ENCODE measurements at places on chromosomes 2 and 18.
A peak's percentile ranks its signal among the peaks of the same experiment; 100 is the strongest.

GRCh38 chr2:172893671-172894070 lies 158.0 kb downstream of the RAPGEF4 start:
- no peak for DNase-seq

GRCh38 chr2:42091671-42092070 lies 43.9 kb downstream of the PKDCC start:
- DNase-seq: no peak

GRCh38 chr18:76450452-76451395 lies 44.3 kb downstream of the ZNF516 start:
- DNase-seq: no peak

DNA sequence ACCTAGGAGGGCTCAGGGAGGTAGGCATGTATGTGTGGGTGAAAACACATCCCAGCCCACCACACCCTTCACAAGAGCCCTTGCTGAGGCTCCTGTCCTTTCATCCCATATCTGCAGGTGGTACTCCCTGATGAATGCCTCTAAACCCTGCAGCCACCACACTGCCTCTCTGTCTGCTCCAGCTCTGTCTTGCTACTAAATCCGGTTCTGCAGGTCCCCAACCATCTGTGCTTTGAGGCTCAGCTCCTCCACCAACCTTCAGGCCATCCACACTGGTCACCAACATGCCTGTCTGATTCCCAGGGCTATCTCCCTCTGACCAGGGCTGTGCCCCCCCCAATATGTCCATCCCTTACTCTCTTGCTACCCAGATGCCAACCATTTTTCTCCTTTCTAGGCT lies 92.7 kb downstream of the BIN1 start:
- no peak for DNase-seq

GRCh38 chr18:51802569-51803428 lies 537.2 kb upstream of the DCC start:
- DNase-seq: no peak

DNA sequence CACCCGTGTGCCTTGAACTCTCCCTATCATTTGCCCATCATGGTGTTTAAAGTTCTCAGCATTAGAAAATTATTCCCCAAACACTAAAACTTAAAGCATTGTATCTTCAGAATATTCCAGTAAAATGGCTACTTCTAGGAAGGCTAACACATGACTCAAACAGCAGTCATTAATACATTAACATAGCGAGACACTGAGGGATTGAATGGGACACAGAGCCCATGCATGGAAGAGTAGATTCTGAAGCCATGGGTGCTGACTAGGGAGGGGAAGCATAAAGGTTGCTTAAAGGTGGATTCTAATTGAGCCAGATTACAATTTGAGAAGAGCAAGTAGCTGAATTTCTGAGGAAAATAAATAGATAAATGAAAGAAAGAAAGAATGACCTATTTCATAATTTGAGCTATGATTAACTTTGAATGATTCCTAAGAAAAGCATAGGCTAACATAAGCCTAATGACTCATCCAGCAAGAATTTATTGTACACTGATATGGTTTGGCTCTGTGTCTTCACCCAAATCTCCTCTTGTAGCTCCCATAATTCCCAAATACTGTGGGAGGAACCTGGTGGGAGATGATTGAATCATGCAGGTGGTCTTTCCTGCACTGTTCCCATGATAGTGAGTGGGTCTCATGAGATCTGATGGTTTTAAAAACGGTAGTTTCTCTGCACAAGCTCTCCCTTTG lies 79.8 kb upstream of the PIK3C3 start:
- DNase-seq: no peak

GRCh38 chr2:122707224-122707824 lies 951.9 kb downstream of the TSN start:
- no peak for DNase-seq

GRCh38 chr2:60678551-60678950 lies 77.5 kb upstream of the PAPOLG start:
- no peak for DNase-seq

- peak; percentile 81 for DNase-seq
Observed at GRCh38 chr2:9336576-9337314, 86.6 kb downstream of the ITGB1BP1 start.

- DNase-seq: no peak
Observed at GRCh38 chr2:103285354-103285753, 523.5 kb downstream of the TMEM182 start.

DNA sequence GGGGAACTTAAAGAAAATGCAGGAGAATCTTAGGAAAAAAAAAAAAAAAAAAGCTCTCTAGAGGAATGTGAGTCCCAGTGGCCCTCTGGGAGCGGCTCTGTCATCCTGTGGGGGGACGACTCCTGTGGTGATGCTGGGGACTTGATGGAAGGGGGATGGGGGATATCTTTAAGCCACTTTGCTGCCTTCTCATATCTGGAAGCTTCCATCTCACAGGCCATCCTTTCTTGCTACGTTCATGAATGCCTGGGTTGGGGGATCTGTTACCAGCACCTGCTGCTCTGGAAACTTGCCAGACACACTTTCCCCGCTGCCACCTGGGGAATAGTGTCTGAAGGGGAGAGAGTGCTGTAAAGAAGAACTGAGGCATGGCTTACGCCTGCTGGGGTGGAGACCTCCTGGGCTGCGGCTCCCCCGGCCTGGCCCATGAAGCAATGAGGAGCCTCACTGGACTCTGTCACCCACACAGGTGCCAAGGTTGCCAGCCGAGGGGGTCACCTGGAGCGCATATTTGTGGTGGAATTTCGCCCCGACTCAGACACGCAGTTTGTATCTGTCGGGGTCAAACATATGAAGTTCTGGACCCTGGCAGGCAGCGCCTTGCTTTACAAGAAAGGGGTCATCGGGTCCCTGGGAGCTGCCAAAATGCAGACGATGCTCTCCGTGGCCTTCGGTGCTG lies 92.8 kb downstream of the RTN4 start:
- DNase-seq: no peak

- DNase-seq: no peak
Observed at GRCh38 chr2:200243441-200243840, 63.1 kb upstream of the SPATS2L start.

DNA sequence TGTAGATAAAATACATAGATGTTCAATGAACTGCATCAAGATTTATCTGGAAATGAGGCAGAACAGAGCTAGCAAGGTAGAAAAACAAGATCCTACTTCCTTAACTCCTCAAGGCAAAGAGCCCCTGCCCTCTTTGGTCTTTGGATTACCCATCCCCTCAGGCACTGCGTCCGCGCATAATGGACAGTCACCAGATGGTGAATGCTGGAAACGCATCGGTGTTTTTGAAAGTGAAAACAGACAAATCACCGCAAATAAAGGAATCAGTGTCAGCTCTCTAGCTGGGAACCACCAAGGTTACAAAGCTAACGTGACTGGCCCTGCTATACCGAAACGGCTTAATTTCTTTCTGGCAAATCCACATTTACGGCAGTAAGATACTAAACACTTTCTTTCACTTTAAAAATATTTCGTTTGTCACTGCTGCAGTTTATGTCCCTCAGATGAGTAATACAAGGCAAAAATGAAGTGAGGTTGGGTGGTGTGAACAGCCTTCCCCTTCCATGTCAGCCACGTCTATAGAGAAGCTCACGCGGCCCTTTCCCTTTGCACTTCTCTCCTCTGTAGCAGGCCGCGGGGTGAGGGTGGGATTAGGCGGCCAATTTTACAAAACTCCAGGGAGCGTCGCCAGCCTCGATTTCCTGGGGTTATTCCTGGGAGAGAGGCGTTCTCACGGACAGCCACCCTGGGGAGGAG lies 627 bp upstream of the GALR1 start:
- DNase-seq: no peak

DNA sequence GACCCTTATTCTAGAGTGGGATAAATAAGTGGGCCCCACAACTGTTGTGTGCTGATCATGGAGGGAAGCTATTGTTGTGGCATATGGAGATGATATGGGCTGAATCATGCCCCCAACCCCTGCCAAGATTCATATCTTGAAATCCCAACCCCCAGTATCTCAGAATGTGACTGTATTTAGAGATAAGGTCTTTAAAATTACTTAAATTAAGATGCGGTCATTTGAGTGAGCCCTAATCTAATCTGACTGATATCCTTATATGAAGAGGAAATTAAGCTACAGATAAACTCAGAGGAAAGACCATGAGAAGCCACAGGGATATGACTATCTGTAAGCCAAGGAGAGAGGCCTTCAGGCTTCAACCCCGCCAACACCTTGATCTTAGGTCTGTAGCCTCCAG lies 188.3 kb upstream of the RND3 start:
- DNase-seq: no peak

- DNase-seq: no peak
Observed at GRCh38 chr2:43059183-43059897, 167.1 kb downstream of the ZFP36L2 start.

- peak; percentile 95 for DNase-seq
Observed at GRCh38 chr2:105409717-105410116, 10.9 kb upstream of the FHL2 start.

- DNase-seq: no peak
Observed at GRCh38 chr2:74026687-74027241, 42.1 kb downstream of the TET3 start.

DNA sequence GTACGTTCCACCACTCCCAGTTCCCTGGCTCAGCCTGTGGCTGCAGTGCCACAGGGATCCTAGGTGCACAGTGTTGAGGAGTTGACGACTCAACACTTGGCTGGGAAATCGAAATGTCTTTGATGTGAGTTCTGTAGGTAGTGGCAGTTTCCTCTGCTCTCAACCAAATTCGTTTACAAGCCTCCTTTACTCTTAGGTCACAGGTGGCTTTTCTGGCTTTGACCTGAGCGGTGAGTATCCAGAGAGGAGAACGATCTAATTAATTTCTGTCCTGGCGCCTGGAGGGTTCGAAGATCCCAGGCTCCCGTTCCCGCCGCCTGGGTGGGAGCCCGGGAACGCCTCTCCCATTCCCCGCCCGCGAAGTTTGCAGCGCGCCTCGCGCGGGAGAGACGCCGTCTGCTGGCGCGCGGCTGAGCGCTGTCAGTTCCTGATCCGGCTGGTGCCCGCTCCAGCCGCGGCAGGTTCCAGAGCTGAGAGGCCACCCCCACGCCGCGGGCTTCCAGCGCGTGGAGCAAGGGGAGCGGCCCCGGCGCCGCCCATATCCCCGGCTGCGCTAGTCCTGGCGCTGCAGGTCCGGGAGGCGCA lies at the start of gene LAMA3:
LAMA3 (plus strand) TSS at position 423 of the 585 bp plus-strand sequence. CDS start 231 bp downstream, outside the sequence.
- DNase-seq: peak; percentile 77
